ENCODE measurements at places on chromosomes 7 and 10.

GRCh38 chr7:101170617-101171441, 5.5 kb upstream of the VGF start:
- DNase-seq, result no peak

DNA sequence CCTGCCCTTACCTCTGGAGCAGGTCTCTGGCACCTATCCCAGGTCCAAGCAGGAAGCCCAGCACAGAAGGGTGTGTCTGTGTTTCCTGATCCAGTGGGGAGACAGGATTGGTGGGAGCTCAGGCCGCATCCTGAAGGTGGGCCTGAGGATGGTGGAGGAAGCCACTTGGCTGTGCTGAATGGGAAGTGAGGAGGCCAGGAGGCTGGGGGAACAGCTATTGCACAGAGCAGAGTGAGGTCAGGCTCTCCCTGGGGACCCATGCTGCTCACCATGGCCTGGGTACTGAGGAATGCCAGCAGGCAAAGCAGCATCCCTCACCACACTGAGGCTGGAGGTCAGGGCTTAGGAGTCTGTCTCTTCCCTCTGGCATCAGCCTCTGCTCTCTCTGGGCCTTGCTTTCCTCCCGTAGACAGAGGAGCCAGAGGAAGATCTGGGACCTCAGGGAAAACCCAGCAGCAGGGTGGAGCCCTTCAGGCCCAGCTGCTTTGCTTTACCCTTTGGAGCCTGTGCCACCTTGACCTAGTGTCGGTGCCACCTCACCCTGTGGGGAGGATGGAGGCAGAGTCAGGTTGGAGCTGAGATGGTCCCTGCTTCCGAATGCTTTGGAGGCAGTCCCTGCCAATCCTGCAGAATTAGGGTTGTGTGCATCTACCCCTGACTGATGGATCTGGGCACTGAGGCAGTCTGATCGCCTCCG, 39.0 kb downstream of the CDH23 start:
- no peak for DNase-seq

- DNase-seq, result no peak
These were observed 6.5 kb downstream of the DIP2C start for GRCh38 chr10:682931-683447.

- peak; percentile 53 for DNase-seq
These were observed 42.4 kb downstream of the TBATA start for GRCh38 chr10:70742537-70743429.

DNA sequence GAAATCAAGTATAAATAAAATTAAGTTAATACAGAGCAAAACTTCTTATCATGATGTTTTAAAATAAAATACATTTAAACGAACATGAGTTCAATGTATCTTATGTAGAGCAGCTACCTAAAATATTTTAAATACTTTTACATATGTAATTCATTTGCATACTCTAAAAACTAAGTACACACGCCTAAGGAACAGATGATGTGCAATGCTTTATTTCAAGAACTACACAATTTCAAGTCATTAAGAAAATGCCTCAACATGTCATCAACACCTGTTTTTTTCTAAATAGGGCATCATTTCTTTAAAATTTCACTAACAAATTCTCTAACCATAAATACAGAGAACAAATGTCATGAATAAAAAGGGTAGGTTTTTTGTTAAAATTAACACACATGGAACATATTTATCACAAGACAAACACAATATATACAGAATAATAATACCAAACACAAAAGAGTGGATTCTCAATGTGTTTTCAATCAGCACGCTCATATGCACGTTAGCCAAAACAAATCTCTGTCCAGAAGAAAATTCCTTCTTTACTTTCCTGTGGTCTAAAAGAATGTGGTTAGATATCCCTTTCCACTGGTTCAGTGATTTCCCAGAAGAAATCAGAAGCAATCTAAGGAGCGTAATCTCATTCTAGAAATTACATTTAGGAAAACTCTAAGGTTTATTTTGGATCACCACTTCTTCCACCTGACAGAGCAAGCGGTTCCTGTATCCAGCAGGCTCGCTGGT, 73.0 kb upstream of the PFKP start:
- DNase-seq, result peak; percentile 17

DNA sequence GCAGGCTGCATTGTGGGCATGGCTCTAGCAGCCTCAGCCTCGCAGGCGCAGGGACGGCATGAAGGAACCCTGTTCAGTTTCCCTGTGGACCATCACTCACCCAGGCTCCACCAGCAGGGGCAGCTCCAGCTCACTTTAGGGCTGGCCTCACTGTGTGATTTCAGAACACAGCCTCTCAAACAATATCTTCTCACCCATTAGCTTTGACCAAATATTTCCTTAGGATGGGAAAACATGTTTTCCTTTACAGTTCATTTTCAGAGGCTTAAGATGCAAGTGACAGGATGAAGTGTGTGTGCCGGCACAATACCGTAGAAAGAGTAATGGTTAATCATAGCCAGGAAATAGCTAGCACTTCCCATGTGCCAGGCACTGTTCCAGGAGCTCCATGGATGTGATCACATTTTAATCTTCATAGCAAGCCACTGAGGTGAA, 58.2 kb downstream of the LANCL2 start:
- DNase-seq, result no peak

- no peak for DNase-seq
These were observed 670 bp upstream of the RBM33 start for GRCh38 chr7:155643804-155644177.

DNA sequence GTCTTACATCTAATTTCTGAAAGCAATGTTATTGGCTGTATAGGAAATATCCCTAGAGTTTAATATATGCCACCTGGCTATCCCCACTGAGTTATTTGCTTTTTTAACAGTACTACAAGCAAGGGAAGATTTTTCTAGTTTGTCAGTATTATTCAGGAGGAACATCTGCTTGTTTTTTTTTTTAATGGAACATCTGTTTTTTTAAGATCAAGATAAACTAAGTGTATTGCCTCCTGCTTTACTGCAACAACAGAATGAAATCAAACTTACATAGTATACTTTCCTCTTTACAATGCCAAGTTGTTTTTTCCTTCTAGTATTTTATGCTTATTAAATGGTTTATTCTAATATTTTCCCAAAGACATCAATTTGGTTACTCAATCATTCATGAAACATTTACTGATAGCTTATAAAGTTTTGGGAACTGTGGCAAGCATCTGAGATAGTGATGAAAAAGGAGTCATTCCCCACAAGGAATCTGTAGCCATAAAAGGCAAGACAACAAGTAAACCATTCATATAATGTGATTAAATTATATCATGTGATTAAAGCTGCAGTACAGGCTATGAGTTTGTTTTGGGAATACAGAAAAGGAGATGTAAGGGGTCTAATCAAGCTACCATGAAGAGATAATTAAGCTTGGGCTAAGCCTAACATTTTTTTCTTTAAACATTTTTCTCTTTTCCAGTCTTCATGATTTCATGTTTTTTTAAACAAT, 17.4 kb downstream of the MTPN start:
- DNase-seq, result no peak

DNA sequence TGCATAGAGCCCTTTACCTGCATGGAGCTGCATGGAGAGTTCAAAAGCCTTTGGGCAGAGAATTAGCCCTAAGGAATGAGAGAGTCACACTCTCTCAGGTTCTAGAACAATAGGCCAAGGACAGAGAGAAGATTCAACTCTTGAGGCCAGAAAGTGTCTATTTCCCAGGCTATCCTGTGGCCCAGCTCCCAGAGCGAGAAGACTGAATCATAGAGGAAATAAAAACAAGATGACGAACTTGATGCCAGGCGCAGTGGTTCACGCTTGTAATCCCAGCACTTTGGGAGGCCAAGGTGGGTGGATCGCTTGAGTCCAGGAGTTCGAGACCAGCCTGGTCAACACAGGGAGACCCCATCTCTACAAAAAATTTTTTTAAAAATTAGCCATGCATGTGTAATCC, 18.3 kb upstream of the PODXL start:
- DNase-seq, result no peak

DNA sequence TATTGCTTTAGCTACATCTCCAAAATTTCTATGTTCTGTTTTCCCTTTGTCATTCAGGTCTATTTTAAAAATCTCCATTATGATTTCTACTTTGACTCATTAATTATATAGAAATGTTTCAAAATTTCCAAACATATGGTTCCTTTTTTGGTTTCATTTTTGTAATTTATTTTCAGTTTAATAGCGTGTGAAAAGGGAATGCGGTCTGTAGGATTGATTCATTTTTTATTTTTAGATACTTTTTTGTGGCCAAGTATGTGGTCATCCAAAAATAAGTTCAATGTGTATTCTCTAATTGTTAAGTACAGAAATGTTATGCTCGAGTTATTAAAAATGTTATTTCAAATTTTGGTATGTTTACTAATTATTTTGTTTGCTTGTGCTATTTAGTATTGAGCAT, 72.5 kb upstream of the ANKRD1 start:
- DNase-seq, result no peak
